ENCODE measurements at places on chromosomes 5 and 9.

GRCh38 chr9:136848393-136849037, 694 bp upstream of the PHPT1 start:
- DNase-seq = no peak

GRCh38 chr9:122930541-122931225, 629 bp downstream of the ZBTB26 start:
- peak; percentile 9 for DNase-seq

DNA sequence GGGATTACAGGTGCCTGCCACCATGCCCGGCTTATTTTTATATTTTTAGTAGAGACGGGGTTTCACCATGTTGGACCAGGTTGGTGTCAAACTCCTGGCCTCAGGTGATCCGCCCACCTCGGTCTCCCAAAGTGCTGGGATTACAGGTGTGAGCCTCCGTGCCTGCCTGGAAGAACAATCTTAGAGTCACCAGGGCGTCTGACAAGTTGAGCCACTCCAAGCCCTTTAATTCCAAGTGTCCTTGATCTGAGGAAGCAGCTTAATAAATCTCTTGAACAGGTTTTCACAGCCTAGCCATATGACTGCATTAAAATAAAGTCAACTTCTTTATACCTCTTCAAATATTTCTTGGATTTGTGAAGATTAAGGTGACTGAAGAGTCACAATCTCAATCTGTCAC, 31.5 kb downstream of the SLC44A1 start:
- DNase-seq = no peak

DNA sequence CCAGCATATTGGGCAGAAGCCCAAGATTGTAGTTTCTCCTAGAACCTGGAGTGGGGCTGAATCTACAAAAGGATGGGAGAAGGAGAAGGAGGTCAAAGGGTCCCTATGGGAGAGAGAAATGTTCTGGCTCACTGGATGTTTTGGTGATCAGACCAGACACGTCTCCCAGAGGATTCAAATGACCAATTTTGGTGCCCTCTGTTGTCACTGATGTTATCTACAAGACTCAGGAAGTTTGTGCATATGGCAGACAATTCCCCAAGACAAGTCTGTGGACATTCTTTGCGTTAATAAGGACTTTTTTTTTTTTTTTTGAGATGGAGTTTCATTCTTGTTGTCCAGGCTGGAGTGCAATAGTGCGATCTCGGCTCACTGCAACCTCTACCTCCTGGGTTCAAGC, 137.2 kb upstream of the SMARCA2 start:
- DNase-seq = no peak

GRCh38 chr9:83959061-83959460, 21.0 kb downstream of the HNRNPK start:
- no peak for DNase-seq

DNA sequence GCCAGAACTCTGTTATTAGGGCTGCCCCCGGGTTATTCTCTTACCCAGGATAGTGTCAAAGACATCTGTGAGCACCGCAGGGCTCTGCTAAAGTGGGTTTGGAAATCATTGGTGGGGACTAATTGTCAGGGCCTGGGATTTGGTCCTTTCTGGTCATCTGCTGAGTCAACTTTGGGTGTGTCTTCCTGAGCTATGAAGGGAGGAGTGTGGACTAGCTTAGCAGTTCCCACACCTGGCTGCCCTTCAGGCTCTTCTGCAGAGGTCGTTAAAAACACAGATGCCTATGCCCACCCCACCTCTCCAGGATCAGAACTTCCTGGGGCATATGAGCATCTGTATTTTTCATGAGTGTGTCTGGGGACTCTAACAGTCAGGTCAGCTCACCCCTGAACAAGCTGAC, 352.2 kb downstream of the SLIT3 start:
- no peak for DNase-seq

DNA sequence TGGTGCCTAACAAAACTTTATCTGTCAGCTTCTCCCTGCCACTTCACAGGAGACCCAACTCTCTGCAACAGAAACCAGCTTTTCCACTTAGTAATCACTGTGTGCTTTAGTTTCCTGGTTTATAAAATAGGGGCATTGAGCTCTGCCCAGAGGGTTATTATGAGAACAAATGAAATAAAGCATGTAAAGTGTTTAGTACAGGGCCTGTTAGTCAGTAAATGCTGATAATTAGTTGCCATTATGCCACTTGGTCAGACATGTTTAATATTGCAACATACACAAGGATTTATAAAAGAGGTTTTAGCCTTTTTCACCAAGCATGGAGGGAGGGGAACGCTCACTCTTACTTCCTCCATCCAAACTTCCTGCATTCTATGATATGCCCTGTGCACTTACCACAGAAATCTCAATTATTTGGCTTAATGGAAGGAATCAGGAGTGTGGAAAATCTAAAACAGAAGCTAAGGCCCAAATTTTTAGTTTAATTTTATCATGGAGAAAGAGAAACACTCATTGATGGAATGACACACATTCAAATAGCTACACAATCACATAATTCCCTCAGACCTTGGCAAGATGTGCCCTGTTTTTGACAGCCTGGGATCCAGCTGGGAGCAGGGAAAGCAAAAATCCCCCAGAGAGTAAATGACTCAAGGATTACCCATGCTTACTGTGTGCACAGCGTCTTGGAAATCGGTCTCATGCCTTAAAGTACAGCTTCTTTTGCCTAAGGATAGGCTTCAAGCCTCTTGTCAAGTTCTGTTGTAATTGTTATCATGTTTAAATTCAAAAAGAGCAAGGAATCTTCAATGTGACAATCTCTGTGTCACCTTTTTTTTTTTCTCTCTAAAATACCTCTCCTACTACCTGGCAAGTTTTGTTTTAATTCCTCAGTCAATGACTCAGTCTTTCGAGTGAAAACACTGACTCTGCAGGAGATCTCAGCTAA, 34.0 kb downstream of the ZNF474 start:
- DNase-seq = no peak

DNA sequence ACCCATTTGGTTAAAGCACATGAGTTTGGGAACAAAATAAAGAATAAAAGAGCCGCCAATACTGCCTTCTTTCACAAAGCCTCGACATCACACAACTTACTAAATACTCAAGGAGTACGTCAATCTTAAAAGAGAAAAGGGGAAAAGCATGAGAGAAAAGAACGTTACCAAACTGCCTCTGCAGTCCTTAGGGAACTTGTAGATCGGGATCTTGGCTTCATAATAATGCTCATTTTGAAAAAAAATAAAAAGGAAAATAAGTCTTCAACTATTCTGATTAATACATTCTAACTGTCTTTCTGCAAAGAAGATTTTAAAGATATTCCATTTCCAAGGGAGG, 618.4 kb downstream of the PDE4D start:
- no peak for DNase-seq

DNA sequence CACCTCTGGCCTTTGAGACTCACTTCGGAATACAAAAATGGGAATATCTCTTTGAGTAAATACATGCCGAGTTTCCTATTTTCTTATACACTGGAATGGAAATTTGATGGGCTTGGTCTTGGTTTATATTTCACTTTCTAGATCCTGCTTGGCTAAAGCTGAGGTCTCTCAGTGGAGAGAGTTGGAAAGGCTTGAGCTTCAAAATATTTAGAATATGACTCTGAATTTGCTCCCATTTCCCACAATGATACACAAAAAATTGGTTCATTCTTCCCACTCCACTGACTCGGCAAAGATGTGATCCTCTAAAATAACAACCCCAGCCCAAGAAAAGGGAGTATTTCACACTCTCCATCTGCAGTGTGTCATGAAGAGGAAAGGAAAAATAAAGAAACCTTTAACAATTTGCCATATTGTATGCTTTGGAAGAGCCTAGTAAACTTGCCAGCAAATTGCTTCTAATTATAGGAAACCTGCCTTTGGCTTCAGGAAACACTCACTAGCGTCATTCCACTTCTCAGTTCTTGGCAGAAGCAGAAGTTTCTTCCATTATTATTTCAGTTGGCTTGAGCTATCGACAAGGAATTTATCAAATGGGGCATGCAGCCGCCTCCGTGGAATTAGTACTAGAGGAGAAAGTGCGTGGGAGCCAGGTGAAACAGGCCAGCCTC, 302.9 kb downstream of the NSG2 start:
- DNase-seq = no peak

- no peak for DNase-seq
These were observed 433.5 kb downstream of the CDH18 start for GRCh38 chr5:19554524-19554923.

GRCh38 chr5:171581781-171582180, 162.3 kb downstream of the FGF18 start:
- no peak for DNase-seq

DNA sequence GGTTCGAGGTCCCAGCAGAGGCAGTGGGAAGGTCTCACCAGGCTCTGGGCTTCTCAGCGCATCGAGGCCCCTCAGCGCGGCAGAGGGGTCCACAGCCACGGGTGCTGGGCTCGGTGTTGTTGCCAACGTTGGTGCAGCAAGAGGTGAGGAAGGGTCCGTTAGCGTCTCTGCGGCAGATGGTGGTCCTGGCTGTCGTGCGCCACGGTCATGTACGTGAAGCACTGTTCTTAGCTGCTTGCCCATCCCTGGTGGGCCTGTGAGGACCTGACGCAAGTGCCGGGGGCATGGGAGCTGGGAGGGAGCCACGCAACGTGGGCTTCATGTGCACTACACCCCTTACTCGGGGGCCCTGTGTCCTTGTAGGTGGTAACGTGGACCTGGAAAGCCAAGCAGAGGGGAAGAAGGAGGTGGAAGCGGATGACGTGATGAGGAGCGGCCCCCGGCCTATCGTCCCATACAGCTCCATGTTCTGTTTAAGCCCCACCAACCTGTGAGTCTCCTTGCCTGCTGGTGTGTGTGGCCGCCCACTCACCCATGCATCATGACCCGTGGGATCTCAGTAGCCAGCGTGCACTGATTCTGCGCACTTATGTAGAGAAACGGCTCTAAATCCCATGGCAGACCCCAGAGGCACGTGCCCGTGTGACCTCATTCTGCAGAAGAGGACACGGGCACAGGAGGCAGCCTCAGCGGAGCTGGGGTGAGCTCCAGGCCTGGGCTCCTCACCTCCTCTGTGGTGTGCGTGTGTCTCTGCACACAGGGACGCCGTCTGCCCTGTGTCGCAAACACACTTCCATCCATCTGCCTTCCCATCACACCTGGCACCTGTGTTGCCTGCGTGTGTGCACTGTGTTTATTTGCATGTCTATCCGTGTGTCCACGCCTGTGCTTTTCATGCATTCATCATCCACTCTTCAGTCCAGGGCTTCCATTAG, 166.1 kb downstream of the CACNA1B start:
- no peak for DNase-seq

GRCh38 chr5:72280581-72281069, 39.4 kb downstream of the MRPS27 start:
- DNase-seq = no peak

- no peak for DNase-seq
These were observed 629.3 kb upstream of the RGMB start for GRCh38 chr5:98144116-98144515.
